ENCODE measurements at places on chromosomes 1 and 21. TPM values are rescaled to one million over a fixed set of nuclear protein-coding genes. Genes with fewer than 3 reads are reported as not detected.

GRCh38 chr1:183604038-183604808 is 14.0 kb upstream of the NCF2 start:
- H3K4me3 ChIP-seq = no peak overlapping the region
- H3K27me3 ChIP-seq = no peaks in the 10 kb centered on the region
- no peaks in the 10 kb centered on the region for H3K36me3 ChIP-seq
- peaks cover 18% of the 10 kb centered on the region for H3K4me1 ChIP-seq

GRCh38 chr1:3727042-3727824 is 25.0 kb upstream of the CCDC27 start:
- no peak for DNase-seq
- H3K4me1 ChIP-seq = peaks cover 10% of the 10 kb centered on the region
- H3K27me3 ChIP-seq = no peaks in the 10 kb centered on the region
- H3K4me3 ChIP-seq = no peak overlapping the region

CLIC6 gene
- 7.0 TPM for total RNA-seq

RGSL1 gene
- not detected for total RNA-seq

DNA sequence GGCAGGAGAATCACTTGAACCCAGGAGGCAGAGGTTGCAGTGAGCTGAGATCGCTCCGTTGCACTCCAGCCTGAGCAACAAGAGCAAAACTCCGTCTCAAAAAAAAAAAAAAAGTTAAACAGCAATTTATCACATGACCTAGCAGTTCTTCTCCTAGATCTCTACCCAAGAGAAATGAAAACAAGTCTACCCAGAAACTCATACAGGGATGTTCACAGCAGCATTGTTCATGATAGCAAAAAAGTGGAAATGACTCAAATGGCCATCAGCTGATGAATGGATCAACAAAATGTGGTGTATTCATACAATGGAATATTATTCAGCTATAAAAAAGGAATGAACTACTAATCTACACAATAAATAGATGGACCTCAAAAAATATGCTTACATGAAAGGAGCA is 12.2 kb upstream of the ID3 start:
- no peak for DNase-seq
- H3K4me3 ChIP-seq = no peak overlapping the region
- no peak overlapping the region for H3K27ac ChIP-seq

CCT3 gene
- total RNA-seq = 102 TPM

SERINC2 gene
- total RNA-seq = 0.70 TPM

GRCh38 chr21:26421724-26422123 is 151.4 kb downstream of the CYYR1 start:
- H3K4me1 ChIP-seq = no peaks in the 10 kb centered on the region
- H3K27ac ChIP-seq = no peak overlapping the region
- DNase-seq = no peak
- no peak overlapping the region for H3K4me3 ChIP-seq

MYBPH gene
- total RNA-seq = not detected

DNA sequence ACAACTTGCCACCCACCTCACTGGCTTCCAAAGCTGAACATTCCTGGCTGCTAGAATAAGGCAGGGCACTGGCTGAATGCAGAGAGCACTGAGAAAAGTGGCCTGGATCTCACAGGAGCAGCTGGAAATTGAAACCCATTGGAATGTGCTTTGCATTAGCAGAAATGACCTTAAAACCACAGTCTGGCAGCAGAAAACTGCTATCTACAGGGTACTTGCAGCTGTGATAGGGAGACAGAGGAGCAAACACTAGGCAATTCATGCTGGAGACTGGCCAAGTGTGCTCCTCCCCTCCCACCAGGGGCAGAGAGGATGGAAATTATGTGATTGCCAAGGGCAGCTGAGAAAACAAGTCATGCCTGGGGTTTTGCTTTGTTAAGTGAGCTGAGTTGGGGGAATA is 47.2 kb downstream of the HSD3B1 start:
- no peak overlapping the region for H3K27ac ChIP-seq
- H3K36me3 ChIP-seq = no peaks in the 10 kb centered on the region
- H3K4me3 ChIP-seq = no peak overlapping the region
- no peaks in the 10 kb centered on the region for H3K27me3 ChIP-seq

GADD45A gene
- total RNA-seq = 25.3 TPM

GRCh38 chr1:187236676-187237075 is 407.9 kb downstream of the PLA2G4A start:
- H3K27ac ChIP-seq = no peak overlapping the region
- H3K27me3 ChIP-seq = no peaks in the 10 kb centered on the region
- no peak overlapping the region for H3K4me3 ChIP-seq
- no peak for DNase-seq

GRCh38 chr21:42307106-42307505 is 8.1 kb downstream of the TFF3 start:
- no peak overlapping the region for H3K4me3 ChIP-seq
- H3K27me3 ChIP-seq = no peaks in the 10 kb centered on the region
- no peaks in the 10 kb centered on the region for H3K36me3 ChIP-seq
- H3K4me1 ChIP-seq = no peaks in the 10 kb centered on the region

- no peaks in the 10 kb centered on the region for H3K4me1 ChIP-seq
- H3K27ac ChIP-seq = no peak overlapping the region
- DNase-seq = no peak
Measured at GRCh38 chr1:101453844-101454243, 217.0 kb downstream of the S1PR1 start.

BEND5 gene
- 2.8 TPM for total RNA-seq

LRRC71 gene
- total RNA-seq = not detected

- H3K4me1 ChIP-seq = no peaks in the 10 kb centered on the region
- no peaks in the 10 kb centered on the region for H3K36me3 ChIP-seq
- H3K27me3 ChIP-seq = no peaks in the 10 kb centered on the region
- H3K27ac ChIP-seq = no peak overlapping the region
Measured at GRCh38 chr1:194616835-194617234, 1430.4 kb upstream of the B3GALT2 start.

DNA sequence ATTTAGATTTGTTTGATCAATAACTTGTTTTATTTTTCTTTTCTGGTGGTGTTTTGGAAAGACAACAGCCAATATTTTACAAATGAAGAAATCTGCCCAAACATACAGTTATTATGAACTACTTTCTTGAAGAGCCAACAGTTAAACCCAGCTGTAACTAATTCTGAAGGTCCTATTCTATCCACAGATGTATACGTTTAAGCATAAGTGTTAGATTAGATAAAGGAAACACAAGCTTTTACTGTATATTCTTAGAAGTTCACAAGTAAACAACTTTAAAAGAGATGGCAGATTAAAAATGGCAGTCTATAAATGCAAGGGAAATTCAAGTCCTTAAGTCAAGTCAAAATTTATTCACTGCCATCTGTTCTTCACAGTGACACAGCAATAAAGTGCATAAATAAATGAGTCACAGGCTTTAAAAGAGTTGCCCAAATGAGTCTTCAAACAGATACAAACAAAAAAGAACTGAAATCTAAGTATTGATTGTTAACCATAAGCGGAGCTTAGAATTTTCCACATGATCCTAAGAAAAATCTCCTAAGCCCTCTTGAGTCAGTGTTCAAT is 49.9 kb upstream of the KCNH1 start:
- no peaks in the 10 kb centered on the region for H3K36me3 ChIP-seq
- no peak overlapping the region for H3K27ac ChIP-seq
- no peak for DNase-seq
- H3K4me3 ChIP-seq = no peak overlapping the region
- H3K27me3 ChIP-seq = no peaks in the 10 kb centered on the region

DNA sequence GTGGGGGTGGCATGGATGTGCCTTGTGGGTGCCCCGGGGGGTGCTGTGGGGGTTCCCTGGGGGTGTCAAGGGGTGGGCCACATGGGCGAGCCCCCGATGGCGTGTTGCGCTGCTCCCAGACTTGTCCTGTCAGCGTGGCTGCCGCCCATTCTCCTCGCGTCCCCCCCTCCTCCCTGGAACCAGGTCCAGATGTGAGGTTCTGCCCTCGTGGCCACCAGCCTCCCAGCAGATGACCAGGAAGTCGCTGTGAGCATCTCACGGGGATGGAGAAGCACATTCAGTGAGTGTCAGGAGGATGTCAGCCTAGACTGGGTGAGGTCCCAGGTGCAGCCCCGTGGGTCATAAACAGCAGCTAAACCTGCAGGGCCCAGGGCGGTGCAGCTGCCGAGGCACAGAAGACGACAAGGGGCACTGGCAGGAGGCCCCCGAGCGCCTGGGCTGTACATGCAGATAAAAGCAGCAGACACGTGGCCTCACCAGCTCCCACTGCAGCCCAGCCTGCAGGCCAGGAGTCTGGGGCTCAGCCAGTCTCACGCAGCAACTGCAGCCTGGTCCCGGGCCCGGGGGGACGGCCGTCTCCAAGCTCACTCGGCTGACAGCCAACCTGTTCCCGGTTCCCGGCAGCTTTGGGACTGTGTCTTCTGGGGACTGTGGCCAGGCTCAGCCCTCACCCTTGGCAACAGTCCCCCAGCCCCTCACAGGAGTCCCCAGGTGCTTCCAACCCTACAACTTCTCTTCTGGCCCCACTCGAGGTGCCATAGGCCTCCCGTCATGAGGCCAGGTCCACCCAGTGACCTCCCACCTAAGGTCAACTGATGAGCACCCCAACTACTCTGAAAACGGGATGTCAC is 17.5 kb upstream of the COL6A2 start:
- no peaks in the 10 kb centered on the region for H3K4me1 ChIP-seq
- no peaks in the 10 kb centered on the region for H3K27me3 ChIP-seq
- no peaks in the 10 kb centered on the region for H3K36me3 ChIP-seq

GABRD gene
- not detected for total RNA-seq

GRCh38 chr1:237562242-237562823 is 328.4 kb downstream of the ZP4 start:
- no peak overlapping the region for H3K4me3 ChIP-seq
- no peaks in the 10 kb centered on the region for H3K27me3 ChIP-seq
- H3K27ac ChIP-seq = no peak overlapping the region
- peaks cover 5% of the 10 kb centered on the region for H3K36me3 ChIP-seq
- DNase-seq = no peak
- peaks cover 9% of the 10 kb centered on the region for H3K4me1 ChIP-seq

DNA sequence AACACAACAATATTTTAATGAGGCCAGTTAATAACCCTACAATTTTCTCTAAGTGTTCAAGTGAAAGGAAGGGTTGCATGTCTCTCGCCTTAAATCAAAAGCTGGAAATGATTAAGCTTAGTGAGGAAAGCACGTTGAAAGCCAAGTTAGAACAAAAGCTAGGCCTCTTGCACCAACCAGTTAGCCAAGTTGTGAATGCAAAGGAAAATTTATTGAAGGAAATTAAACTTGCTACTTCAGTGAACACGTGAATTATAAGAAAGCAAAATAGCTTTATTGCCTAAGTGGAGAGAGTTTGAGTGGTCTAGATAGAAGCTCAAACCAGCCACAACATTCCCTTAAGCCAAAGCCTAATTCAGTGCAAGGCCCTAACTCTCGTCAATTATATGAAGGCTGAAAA is 135.6 kb downstream of the DUSP10 start:
- DNase-seq = no peak
- no peaks in the 10 kb centered on the region for H3K36me3 ChIP-seq
- no peak overlapping the region for H3K27ac ChIP-seq
- no peaks in the 10 kb centered on the region for H3K4me1 ChIP-seq

DNA sequence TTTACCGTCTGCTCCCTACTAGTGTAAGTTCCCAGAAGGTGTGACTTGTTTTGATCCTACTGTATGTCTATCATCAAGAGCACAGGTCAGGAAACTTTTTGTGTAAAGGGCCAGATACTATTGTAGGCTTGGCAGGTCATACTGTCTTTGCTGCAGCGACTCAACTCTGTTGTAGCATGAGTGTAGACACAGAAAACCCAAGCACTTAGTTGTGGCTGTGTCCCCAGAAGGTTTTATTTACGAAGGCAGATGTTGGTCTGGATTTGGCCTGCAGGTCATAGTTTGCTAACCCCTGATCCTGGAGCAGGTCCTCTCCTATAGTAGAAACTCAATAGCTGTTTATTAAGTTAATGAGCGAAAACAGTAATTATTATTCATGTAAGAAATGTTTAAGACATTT is 365.9 kb upstream of the B3GALT2 start:
- no peaks in the 10 kb centered on the region for H3K4me1 ChIP-seq
- H3K4me3 ChIP-seq = no peak overlapping the region
- DNase-seq = no peak

DNA sequence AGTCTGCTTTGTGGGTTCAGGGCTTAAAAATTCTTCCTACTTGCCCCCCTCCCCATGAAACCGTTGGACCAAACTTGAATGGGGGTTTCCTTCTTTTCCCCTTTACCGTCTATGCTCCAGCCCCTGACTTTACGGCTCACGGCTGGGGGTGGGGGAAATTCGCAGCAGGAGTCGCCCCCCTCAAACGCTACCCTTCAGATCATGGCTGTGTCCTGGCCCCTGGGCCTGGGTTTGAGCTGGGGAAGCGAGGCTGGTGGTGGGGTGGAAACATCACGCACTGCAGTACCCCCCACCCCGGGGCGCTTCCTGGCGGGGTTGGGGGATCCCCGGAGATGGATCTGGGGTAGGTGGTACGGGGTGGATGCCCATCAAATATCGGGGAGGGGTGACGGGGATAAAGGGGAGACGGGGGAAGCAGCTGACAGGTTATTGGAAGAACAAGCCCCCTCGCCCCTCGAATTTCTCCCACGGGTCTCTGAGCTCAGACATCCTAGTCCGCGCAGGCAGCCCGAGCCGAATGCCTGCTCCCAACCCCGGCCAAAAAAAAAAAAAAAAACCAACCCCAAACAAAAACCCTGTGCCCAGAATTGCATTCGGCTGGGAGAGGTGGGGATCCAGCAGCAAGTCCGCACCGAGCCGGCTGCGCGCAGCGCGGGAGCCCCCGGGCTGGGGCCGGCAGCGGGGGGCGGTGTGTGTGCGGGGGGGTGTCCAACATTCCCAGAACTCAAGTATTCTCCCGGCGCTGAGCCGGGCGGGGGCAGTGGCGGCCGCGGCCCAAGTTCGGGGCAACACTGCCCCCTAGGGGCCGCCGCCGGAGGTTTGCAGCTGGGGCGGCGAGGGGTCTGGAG is 59.0 kb upstream of the ACOT11 start:
- peak overlapping the region; percentile 86 for H3K27ac ChIP-seq
- DNase-seq = peak; percentile 86
- peak overlapping the region; percentile 50 for H3K4me3 ChIP-seq

DNA sequence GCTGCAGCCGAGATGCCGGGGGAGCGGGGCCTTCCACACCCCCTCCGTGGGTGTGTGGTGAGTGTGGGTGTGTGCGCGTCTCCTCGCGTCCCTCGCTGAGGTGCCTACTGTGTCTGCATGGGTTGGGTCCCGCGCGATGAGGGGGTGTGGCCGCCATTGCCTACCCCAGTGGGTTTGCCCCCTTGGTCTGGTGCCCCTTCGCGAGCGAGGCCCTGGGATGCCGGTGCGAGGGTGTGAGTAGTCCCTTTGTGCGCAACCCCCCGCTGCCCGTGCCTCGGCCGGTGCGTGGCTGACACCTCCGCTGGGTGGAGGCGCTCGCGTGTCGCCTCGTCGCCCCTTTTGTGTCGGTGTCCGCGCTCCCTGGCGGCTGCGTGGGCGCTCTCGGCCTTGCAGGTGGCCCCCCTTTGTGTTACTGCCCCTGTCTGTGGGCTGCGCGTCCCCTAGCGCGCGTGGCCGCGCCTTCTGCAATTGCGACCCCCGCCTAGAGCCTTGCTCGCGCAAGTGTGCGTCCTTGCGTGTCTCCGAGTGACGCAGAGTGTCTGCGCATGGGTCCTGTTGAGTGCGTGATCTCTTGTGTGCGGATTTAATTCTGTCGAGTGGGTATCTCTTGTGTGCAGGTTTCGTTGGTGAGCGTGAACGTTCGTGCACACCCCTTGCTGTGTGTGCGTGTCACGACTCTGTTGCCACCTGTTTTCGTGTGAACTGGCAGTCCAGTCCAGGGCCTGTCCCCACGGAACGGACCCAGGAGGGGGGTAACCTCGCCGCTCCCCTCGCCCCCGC is 553 bp downstream of the TTC3 start:
- peak overlapping the region; percentile 83 for H3K4me3 ChIP-seq
- H3K27me3 ChIP-seq = no peaks in the 10 kb centered on the region
- no peaks in the 10 kb centered on the region for H3K4me1 ChIP-seq
- peak overlapping the region; percentile 100 for H3K27ac ChIP-seq
